Spinal cord (tissue), 10 donors: ENCODE measurements at places on chromosomes 5 and 9.

- DNase-seq, result no peak
Measured at GRCh38 chr5:6792911-6793471, 79.8 kb downstream of the TENT4A start.

DNA sequence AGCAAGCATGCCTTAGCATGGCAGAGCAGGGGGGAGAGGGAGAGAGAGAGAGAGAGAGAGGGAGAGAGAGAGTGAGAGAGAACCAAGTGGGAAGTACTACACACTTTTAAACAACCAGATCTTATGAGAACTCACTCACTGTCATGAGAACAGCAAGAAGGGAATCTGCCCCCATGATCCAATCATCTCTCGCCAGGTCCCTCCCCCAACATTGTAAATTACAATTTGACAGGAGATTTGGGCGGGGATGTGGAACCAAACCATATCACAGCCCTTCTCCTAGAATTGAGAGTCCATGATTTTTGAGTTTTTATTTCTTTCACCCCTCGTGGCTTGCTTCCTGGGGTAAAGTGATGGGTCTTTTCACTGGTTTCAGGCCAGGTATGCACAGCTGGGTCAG is 98.8 kb downstream of the DOCK2 start:
- no peak for DNase-seq

- no peak for DNase-seq
Measured at GRCh38 chr9:16628413-16628812, 242.1 kb downstream of the BNC2 start.

- DNase-seq, result no peak
Measured at GRCh38 chr9:93307468-93308157, 123.7 kb downstream of the WNK2 start.

GRCh38 chr5:20370061-20370460 is 382.1 kb upstream of the CDH18 start:
- no peak for DNase-seq

- DNase-seq, result no peak
Measured at GRCh38 chr9:102778746-102779145, 216.4 kb upstream of the CYLC2 start.

- peak; percentile 35 for DNase-seq
Measured at GRCh38 chr5:158716668-158717067, 383.0 kb downstream of the EBF1 start.

- DNase-seq, result no peak
Measured at GRCh38 chr5:37187465-37187977, 61.7 kb downstream of the CPLANE1 start.

GRCh38 chr9:36543916-36544315 is 28.8 kb upstream of the MELK start:
- peak; percentile 19 for DNase-seq

DNA sequence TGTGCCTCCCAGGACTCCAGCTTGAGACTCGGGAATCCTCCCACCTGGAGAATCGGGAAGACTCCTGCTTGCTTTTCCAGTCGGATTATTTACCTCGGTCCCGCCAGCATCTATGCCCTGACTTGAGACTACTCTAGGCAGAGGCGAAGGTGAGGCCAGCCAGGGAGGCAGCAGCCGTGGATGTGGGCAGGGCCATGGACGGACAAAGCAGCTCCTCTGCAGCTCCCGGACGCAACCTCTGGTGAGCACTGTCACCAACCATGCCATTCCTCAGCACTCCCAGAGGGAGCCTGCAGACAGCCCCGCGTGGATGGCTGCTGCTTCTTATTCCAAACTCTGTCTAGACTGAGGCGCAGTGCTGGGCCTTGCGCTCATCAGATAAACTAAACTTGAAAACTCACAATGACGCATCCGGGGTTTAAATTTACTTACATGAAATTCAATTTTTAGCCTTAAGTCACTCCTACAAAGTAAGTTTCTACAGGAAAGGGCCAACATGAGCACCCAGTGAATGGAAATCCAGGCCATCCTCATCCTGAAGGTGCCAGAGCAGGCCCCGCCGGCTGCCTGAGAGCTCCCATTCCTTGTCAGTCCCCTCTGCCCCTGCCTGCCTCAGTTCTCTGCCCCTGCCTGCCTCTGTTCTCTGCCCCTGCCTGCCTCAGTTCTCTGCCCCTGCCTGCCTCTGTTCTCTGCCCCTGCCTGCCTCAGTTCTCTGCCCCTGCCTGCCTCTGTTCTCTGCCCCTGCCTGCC is 17.8 kb downstream of the MED10 start:
- DNase-seq, result no peak

DNA sequence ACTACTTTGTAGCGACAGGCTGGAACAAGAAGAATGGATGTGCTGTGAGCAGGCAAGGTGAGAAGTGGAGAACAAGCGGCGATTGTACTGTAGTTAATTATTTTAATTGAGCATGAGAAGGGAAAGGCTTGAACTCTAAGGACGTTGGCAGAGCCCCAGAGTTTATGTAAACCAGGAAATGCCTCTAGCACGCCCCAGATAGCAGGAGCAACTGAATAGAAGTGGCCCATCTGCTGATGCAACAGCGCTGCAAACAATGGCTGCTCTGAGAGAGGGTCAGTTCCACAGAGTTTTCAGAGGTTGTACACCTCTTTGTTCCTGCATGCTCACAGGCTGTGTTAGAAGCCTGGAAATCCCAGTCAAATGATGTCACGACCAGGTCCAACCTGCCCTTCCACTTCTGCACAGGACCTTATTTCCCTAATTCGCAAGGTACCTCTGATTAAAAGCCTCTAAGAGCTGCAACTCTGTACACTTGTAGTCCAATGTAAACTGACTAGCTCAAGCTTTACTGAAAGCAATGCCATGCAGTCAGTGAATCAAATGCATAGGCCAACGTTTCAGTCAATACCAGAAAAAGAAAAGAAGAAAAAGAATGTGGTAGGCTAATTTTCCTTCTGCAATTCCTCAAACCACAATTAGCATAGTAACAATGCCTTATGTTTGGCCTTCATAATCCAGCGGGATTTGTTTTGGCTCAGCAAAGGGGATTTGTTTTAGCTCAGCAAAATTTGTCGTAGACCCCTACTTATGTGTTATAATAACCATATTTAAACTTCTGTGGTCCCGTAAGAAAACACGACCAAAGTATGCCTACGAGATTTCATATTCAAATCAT is 119.6 kb upstream of the RETREG1 start:
- no peak for DNase-seq

DNA sequence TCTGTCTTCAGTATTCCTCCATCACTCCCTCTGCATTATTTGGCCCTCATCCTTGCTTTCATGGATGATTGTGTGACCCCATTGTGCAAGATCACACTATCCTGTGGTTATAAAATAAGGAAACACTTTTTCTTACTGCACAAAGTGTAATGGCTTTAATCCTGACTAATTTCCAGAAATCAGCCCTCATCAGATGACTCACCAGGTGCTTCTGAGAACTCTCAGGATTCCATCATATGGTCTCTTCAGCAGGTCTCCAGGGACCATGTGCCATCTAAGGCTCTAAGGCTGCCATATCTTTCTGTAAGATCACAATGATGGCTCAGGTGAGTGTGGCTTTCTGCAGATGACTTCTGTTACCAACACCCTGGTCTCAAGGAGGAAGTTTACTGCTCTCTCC is 27.3 kb upstream of the FER start:
- no peak for DNase-seq

- no peak for DNase-seq
Measured at GRCh38 chr9:91162784-91163443, 198.8 kb downstream of the AUH start.

DNA sequence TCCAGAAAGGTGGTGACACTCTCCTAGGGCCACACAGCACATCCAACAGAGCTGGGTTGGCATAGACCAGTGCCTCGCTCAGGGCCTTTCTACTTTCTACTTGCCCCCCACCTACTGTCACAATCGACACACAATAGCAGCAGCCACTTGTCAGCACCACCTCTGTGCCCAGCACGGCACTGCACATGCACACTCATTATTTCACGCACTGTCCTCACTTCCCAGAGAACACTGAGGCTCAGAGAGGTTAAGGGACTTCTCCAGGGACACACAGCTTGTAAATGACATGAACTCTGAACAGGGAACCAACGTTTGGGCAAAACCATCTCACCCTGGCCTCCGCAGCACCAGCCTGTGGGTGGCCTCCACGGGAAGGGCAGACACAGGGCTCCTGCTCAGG is 70.9 kb upstream of the STXBP1 start:
- DNase-seq, result no peak

DNA sequence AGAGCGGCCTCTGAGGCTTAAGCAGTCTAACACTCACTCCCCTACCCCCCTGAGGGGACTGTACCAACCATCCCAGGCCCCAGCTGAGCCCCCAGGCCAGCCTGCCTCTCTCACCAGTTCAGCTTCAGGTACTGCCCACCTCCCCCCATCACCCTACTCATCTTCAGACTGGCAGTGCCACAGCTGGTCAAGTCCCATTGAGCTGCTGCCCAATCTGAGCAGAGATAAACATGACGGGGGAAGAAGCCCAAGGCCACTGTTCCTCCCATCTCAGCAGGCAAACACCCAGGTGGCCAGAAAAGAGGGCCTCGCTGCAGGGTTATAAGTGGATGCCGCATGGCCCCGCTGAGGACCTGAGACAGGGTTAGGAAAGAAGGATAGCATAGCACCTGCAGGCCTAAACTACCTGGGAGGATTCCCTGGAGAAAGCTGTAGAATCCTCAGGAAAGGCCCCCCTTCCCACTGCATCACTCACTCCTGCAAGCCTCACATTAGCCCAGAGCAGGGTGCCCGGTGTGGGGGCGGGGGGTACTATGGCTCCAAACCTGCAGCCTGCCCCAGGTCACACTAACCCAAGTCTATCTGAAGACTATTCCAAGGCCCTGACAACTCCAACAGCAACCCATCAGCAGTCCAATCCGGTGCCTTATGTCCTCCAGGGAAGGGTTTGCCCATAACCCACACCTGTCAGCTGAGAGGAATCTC is 3.6 kb downstream of the B4GALT1 start:
- no peak for DNase-seq

DNA sequence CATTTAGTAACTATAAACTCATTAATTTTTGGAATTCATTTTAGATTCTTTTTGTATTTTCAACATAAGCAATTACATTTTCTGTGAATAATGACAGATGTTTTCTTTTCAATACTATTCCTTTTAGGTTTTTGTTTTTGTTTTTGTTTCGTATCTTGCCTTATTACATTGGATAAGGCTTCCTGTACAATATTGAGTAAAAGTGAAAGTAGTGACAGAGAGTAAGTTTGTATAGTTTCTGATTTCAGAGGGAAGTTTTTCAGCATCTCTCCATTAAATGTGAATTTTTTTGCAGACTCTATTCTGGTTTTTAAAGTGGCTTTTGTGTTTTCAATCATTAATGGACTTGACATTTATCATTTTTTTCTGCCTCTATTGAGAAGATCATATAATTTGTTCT is 12.8 kb upstream of the CAMK4 start:
- no peak for DNase-seq

DNA sequence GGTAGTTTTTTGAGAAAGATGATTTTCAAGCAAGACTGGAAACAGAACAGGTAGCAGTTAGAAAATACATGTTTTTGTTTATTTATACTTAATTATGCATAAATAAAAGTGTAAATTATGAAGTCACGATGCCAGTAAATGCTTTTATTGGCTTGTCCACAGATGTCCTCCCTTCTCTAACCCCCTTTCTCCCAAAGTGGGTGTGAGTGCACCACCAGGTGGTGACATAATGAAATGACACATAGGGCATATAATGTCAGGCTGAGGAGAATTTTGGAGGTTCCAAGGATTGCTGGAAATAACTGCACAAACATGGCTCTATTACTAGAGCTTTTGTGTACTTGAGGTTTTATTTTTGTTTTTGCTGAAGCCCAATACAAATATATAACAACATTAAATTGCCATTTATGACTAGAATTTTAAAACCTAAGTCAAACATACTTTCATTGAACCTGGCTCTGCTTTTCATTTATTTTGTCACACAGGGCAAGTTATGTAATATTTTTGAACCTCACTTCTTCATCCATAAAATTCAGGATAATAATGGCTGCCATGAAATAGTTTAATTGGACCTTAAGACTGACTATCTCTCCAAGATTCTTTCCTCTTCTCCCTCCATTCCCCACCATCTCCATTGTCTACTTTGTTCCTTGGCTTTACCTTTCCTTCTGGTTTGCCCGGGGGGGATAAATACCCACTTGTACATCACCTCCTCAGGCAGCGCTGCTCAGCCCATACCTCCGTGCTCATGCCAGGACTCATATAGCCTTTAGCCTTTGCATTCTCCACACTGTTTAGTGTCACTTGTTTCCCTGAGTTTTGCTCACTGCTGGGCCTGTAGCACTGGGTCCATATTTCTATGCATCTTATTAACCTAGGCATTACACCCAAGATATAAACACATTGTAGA is 168.8 kb downstream of the PDE4D start:
- no peak for DNase-seq
